ENCODE measurements at places on chromosomes 7 and 10. TPM values are rescaled to one million over a fixed set of nuclear protein-coding genes. Genes with fewer than 3 reads are reported as not detected.

Gene VSTM4
- 0.07 TPM for total RNA-seq

Gene INTS1
- total RNA-seq = 78.1 TPM

Gene ECHDC3
- 3.5 TPM for total RNA-seq

Gene DYNC1I1
- total RNA-seq = not detected

Gene TAC1
- 0.54 TPM for total RNA-seq

GRCh38 chr7:28484606-28484935 lies 72.3 kb downstream of the CREB5 start:
- no peak for DNase-seq
- no peak overlapping the region for H3K27ac ChIP-seq
- H3K27me3 ChIP-seq = peaks cover 25% of the 10 kb centered on the region
- H3K4me1 ChIP-seq = no peaks in the 10 kb centered on the region

DNA sequence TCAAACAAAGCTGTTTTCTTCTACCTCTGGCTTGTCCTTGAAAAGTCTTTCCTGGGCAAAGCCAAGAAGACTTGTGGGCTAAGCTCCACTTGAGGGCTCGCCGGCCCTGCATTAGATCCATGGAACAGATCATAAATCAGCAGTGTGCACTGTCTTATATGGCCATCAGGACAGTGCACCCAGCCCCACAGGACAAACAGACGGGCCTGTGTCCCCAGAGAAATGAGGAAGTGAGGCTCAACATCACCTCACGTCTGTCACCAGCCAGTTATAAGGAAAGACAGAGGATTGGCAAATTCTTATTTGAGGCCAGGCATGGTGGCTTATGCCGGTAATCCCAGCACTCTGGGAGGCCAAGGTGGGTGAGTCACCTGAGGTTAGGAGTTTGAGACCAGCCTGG lies 12.3 kb upstream of the IFT22 start:
- H3K4me1 ChIP-seq = no peaks in the 10 kb centered on the region
- H3K36me3 ChIP-seq = no peaks in the 10 kb centered on the region
- peaks cover 8% of the 10 kb centered on the region for H3K27me3 ChIP-seq
- no peak overlapping the region for H3K4me3 ChIP-seq
